ENCODE measurements at places on chromosomes 6 and 20.

DNA sequence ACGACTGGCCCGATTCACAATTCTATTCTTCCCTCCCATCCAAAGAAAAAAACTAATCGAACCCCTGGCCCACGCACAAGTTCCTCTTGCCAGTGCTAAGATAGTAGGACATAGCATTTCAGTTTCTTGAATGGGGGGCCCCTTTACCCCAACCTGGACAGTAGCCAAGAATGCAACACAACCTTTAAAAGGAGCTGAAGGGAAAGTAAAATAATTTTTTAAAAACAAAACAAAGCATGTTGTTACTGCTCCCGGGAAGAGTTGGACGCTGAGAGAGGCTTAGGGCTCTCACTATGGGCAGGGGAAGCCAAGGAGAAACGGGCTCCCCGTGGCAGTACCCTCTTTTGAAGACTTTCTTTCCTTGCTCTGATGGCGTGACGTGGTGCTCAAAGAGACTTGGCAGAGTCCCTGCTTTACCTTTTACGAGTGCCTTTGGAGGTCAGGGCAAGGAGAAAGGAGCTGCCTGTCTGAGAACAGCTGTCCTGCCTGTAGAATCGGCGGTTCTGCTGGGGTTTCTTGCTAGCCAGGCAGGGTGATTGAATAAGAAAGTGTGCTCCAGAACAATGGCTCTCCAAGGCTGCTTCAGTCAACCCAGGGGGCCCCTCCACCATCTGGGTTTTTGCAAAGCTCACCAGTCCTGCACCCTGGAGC is 5.8 kb downstream of the TFAP2C start:
- no peak for DNase-seq

GRCh38 chr20:37911838-37912281 is 8.9 kb downstream of the VSTM2L start:
- DNase-seq, result no peak

DNA sequence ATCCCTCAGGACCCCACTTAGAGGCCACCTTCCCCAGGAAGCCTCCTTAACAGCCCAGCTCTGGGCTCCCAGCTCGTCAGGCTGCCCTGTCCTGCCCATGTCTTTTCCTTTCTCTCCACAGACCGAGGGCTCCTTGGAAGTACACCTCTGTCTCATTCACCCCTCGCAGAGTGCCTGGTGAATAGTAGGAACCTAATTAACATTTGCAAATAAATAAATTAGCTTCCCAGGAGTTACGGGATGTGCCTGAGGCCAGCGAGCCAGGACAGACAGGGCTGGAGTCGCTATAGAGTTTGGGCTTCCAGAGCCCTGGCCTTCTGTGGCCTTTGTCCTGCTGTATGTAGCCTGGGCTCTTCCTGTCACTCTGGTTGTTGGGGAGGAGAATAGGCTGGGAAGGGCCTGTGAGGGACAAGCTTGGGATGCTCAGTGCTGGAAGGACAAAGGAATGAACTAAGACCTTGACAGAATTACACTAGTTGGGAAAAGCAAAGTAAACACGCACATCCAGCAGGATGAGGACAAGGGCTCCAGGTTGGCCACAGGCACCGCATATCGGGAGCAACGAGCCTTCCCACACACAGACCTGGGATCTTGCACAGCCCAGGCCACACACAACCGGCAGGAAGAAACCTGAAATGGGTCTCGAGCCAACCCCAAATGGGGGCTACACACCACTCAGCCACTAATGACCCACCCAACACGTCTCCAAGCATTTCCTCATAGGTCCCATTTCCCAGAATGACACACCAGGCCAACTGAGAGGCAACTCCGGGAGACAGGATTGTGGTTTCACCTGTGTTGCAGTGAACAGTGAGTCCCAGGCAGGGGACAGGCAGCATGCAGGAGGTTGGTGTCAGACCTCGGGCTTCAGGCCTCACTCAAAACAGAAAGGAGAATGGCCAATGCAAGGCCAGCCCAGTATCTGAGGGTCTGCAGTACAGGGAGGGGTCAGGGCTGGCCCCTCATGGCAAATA is 9.7 kb downstream of the MAP1LC3A start:
- DNase-seq, result no peak

DNA sequence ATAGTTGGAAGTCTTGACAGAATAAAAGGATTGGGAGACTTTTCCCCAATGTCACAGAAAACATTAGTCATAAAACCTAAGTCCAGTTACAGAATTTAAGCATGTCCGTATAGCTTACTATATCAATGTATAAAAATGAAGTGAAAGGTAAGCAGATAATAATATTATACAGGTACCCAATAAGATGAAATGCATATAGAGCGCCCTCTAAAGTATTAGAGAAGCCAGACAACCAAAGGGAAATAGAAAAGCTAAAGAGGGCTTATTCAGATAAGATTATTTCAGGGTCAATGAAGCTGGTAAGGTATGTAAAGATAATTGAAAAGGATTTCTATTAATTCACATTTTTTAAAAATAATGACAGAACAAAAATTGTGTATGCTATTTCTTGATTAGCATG is 947.7 kb upstream of the MAP3K7 start:
- DNase-seq, result no peak

GRCh38 chr6:42012501-42013133 is 37.7 kb upstream of the TAF8 start:
- no peak for DNase-seq

DNA sequence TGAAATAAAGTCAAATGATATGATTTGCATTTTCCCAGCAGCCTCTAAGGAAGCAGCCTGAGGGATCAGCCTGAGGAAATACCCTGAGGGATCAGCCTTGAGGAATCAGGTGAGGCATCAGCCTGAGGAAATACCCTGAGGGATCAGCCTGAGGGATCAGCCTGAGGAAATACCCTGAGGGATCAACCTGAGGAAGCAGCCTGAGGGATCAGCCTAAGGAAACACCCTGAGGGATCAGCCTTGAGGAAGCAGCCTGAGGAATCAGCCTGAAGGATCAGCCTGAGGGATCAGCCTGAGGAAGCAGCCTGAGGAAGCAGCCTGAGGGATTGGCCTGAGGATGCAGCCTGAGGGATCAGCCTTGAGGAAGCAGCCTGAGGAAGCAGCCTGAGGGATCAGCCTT is 669.7 kb upstream of the AGPAT4 start:
- DNase-seq, result no peak

GRCh38 chr20:47224300-47224791 is 132.2 kb downstream of the ZMYND8 start:
- DNase-seq, result no peak

DNA sequence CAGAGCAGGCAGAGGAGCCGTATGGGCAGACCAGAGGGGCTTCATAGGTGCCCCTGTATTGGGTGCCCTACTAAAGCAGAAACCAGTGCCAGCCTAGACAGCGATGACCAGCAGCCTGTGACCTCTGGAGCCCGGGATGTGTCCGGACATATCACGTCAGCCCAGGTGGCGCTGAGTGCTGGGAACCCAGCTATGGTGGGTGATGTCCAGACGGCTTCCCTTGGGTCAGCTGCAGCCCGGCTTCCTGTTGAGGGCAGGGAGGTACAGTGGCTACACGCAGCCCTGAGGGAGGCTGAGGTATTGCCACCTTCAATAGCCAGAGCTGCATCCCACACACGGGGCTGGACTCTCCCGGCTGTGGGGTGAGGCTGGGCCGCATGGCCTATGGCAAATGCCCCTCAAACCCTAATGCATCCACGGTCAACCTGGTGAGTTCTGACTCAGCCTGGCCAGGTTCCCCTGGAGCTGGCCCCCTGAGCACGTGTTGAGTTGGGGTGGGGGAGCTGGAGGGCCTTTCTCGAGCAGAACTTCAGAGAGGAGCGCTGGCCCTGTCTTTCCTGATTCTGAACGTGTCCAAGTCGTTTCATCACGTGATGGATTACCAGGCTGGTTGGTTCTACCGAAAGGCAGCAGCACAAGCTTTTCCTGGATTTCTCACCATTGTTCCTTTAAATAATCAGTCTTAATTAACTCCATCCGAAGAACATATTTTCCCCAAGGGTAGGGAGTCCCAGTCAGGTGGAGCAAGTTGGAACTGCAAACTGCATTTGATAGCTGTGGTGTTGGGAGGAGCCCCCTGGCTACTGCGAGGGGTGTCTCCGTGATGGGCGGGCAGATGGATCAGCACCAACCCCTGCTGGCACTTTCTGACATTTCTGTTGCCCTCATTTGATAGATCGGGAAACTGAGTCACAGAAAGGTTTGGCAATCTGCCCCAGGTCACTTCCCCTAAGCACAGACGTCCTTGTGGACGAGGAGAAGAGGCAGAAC is 7.1 kb upstream of the MYT1 start:
- no peak for DNase-seq

DNA sequence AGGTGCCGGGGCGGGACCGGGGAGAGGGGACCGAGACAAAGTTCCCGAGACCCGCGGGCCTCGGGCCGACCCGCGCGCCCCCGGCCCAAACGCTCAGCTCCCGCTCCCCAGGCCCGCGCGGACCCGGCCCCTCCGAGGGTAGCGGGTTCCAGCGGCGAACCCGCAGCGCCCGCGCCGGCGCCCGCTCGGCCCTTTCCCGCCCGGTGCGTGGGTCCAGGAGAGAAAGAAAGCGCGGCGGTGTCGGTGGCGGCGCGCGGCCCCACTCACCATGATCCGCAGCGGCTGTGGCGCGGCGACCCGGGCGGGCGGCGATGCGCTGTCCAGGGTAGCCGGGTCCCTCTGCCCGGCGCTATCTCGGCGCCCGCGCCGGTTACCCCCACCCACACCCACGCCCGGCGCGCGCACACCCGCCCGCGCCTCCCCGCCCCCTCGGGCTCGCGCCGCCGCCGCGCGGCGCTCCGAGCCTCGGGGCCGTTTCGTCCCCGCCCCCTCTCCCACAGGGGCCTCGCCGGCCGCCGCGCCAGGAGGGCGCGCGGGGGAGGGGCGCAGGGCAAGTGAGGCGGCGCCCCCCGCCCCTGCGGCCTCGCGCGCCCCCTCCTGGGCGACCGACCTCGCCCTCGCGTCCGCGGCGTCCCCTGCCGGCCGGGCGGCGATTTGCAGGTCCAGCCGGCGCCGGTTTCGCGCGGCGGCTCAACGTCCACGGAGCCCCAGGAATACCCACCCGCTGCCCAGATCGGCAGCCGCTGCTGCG is at the start of gene ELOVL2:
Gene ELOVL2, minus strand, starts transcription at position 345 of the 751 bp plus-strand sequence. Its CDS starts 75 bp downstream, at position 270.
- no peak for DNase-seq

DNA sequence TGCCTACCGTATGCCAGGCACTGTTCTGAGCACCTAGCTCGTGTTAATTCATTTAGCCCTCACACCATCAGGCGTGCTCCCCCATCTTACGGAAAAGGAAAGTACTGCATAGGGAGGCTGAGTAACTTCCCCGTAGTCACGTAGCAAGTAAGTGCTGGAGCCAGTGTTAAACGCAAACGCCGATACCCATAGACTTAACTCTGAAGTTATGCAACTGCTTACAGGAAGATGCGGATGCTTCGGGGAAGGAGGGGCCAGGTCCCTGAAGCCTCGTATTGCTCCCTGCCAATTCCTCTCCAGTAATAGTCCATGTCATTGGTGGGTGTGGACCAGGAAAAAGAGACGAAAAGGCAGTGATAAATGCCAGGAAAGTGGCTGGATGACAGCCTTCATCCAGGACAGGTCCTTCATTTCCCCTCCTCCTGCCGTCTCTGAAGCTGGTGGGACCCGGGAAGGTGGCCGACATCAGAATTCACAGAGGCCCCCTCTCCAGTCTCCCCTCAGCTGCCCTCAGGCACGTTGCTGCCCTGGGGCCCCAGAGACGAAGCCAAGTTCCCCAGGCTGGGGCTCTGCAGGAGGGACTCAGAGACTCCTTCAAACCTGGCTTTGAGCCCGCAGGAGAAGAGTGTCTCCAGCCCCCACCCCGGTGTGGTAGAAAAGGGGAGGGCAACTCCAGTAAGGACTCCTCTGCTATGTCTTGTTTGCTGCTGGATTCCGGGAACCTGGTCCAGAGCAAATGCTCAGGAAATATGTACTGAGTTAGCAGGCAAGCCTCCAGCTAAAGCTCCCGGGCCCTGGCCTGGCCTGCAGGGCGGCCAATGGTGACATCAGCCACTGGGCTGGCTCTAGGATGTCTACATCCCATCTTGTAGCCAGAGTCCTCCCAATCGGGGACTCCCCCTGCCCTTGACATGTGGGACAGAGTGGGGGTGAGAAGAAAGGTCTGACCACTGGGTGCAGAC is 37.8 kb downstream of the RAB44 start:
- DNase-seq, result no peak

DNA sequence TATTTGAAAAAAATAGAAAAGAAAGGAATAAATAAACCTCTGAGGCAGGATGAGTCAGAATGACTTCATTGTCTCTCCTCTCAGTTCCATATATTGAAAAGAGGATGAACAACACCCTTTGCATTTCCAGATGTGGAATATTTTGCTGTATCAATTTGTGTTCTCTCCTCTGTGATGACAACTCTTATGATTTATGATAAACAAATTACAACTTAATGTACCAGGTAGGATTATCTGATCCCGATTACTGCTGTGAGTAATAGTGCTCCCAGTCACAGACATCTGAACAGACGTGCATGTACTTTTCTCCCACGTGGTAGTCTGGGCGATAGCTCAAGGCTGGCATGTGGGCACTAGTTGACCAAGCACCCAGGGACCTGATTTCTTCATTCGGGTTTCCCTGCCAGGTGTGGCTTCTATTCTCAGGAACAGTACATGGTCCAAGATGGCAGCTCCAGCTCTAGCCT is 142.1 kb upstream of the SULF2 start:
- DNase-seq, result no peak

DNA sequence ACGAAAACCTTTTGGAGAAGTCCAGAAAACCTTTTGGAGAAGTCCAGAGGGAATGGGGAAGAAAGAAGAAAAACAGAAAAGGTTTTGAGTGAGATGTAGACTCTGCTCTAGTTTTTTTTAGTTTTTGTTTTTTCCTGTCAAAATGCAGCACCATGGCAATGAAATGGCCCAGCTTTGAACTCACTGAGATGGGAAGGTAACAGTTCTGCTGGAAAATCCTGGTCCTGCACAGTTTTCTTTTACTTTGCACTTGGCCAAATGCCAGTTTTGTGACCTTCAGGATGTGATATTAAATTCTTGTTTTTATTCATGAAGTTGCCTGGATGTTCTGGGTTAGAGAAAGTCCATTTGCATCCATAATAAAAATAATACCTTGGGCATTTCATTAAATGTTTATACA is 145.7 kb downstream of the CFAP61 start:
- no peak for DNase-seq

- peak; percentile 27 for DNase-seq
Observed at GRCh38 chr6:167079853-167080297, 43.0 kb upstream of the CCR6 start.

- DNase-seq, result no peak
Observed at GRCh38 chr20:15658295-15658694, 915.0 kb downstream of the KIF16B start.

Data from stimulated activated CD4-positive, alpha-beta T cell treated with anti-CD3 and anti-CD28 coated beads, Interleukin-1b, Interleukin-23, amount 100 ng/mL, for 1 hour (primary cell).